ENCODE measurements at places on chromosomes 12 and 14. TPM values are rescaled to one million over a fixed set of nuclear protein-coding genes. Genes with fewer than 3 reads are reported as not detected.

The TAS2R31 gene
- 1.5 TPM for total RNA-seq

The TAS2R9 gene
- not detected for total RNA-seq

DNA sequence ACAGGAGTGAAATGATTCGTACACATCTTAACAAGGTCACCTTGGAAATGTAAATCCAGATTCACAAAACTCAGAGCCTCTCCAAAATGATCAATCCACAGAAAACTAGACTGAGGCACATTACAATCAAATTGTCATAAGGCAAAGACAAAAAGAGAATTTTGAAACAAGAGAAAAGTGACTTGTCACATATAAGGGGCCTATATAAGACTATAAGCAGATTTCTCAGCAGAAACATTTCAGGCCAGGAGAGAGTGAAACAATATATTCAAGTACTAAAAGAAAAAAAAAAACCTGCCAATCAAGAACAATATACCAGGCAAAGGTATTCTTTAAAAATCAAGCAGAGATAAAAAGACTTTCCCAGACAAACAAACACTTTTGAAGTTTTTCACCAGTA lies 429.1 kb downstream of the BCAT1 start:
- H3K36me3 ChIP-seq = no peaks in the 10 kb centered on the region
- H3K4me3 ChIP-seq = no peak overlapping the region
- H3K4me1 ChIP-seq = no peaks in the 10 kb centered on the region
- no peak for DNase-seq

DNA sequence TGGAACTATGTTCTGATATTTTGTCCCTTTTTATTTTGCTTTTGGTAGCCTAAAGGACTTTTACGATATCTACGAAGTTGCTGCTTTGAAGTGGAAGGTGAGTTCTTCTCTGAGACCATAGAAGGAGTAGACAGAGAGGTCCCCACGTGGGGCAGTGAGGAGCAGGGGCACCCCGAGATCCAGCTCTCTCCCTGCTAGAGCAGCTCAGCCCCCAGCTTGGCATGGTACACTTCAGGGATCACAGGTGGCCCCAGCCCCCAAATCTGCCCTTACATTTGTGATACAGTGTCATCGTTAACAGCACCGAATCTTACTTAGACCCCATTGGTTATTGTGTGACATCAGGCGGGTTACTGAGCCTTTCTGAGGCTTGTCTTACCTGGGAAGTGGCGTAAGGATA lies 56.8 kb downstream of the SLC8B1 start:
- no peak overlapping the region for H3K4me3 ChIP-seq
- no peak overlapping the region for H3K27ac ChIP-seq
- no peaks in the 10 kb centered on the region for H3K27me3 ChIP-seq
- peaks cover 10% of the 10 kb centered on the region for H3K36me3 ChIP-seq
- H3K4me1 ChIP-seq = peaks cover 4% of the 10 kb centered on the region
- DNase-seq = no peak

DNA sequence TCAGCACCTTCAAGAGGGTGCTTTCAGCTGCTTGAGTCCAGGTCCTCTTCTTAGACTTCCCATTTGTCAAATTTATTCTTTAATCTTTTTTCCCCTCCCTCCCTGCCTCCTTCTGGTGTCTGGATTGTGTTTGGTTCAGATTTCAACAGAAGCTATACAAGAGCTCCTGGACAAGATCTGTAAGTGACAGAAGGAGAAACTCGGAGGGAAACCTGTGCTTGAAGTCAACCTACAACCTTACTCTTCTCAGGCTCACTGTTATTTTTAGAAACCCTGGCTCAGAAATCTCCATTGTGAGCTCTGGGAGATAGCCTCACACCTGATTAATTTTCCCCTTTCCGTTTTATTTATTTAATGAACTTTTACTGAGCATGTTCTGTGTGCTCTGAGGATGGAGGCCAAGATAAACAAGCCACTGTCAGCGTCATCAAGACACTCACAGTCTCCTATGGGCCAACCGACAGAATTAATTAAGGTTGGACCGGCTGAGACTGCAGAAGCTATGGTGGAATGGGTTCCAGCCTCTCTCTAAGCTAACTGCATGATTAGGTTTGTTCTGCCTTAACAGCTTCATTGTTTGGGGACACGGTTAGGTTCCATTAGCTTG lies 13.5 kb downstream of the PDE1B start:
- peaks cover 22% of the 10 kb centered on the region for H3K4me1 ChIP-seq
- no peak overlapping the region for H3K27ac ChIP-seq
- no peak for DNase-seq

DNA sequence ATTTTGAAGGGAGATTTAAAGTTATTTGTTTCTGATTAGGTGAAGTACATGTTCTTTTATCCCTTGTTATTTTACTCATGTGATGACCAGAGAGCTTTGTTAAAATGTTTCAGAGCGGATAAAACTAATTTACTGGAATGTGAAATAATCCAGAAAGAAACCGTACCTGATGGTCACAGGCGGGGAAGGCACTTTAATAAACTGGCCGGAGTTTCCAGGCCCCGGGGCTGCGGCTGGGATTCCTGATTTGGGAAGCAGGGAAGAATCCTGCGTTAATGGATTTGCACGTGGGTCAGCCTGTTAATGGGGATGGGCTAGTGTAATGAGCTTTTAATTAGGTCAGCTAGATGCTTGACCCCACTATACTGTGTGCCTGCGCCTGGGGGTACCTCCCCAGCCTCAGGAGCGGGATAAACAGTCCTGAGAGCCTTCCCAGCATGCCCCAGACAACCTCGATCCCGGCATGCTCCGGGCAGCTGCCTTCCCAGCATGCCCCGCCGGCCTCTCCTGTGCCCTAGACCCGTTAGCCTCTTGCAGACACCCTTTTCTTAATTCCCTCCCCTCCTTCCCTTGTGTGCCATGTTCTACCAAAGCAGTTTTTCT lies 208.6 kb upstream of the CDKN3 start:
- H3K27ac ChIP-seq = no peak overlapping the region
- no peak for DNase-seq
- H3K27me3 ChIP-seq = peaks cover 1% of the 10 kb centered on the region
- H3K36me3 ChIP-seq = no peaks in the 10 kb centered on the region
- peaks cover 4% of the 10 kb centered on the region for H3K4me1 ChIP-seq

DNA sequence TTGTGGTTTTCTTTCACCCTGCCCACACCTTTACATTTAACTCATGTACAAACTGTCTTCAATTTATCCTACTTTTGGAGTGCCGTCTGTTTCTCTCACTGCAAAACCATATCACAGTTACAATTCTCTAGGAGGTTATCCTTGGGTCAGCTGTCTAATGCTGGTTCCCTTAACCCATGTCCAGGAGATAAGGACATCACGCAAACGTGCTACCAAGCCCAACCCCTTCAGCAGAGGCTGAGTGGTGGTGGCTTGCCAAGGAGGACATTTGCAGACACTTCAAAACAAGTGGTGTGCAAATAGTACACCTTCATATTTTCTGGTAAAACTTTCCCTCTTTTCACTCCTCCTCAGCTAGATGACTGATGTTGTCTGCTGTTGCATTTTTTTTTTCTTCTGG lies 167.9 kb downstream of the PAX9 start:
- no peaks in the 10 kb centered on the region for H3K4me1 ChIP-seq
- H3K36me3 ChIP-seq = no peaks in the 10 kb centered on the region
- peaks cover 1% of the 10 kb centered on the region for H3K27me3 ChIP-seq
- H3K27ac ChIP-seq = no peak overlapping the region
- H3K4me3 ChIP-seq = no peak overlapping the region

DNA sequence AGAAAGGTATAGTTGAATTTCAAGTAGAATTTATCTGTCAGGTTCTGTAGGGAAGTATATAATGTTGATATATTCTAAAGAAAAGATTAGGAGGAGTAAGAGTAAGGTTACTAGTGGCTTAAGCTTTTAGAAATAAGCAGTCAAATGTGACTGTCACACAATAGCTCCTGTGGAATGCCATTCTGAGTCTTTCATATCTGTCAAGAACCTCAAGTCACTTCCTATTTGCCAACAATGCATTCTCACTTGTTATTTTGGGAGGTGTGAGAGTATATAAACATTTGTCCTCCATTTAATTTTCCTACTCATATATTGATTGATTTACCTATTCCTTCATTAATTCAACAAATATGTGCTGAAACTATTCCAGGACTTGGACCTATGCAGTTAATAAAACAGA lies 11.7 kb downstream of the CLEC9A start:
- H3K27ac ChIP-seq = no peak overlapping the region
- no peaks in the 10 kb centered on the region for H3K4me1 ChIP-seq
- peaks cover 11% of the 10 kb centered on the region for H3K27me3 ChIP-seq
- H3K36me3 ChIP-seq = no peaks in the 10 kb centered on the region

GRCh38 chr12:46100551-46101484 lies 110.4 kb upstream of the SCAF11 start:
- H3K4me3 ChIP-seq = no peak overlapping the region
- H3K36me3 ChIP-seq = no peaks in the 10 kb centered on the region
- peaks cover 6% of the 10 kb centered on the region for H3K27me3 ChIP-seq
- no peak for DNase-seq

- no peak overlapping the region for H3K4me3 ChIP-seq
- H3K4me1 ChIP-seq = peaks cover 25% of the 10 kb centered on the region
- H3K27me3 ChIP-seq = no peaks in the 10 kb centered on the region
- peaks cover under 1% of the 10 kb centered on the region for H3K36me3 ChIP-seq
- H3K27ac ChIP-seq = no peak overlapping the region
- no peak for DNase-seq
Observed at GRCh38 chr12:122076743-122077495, 1.6 kb upstream of the MLXIP start.

DNA sequence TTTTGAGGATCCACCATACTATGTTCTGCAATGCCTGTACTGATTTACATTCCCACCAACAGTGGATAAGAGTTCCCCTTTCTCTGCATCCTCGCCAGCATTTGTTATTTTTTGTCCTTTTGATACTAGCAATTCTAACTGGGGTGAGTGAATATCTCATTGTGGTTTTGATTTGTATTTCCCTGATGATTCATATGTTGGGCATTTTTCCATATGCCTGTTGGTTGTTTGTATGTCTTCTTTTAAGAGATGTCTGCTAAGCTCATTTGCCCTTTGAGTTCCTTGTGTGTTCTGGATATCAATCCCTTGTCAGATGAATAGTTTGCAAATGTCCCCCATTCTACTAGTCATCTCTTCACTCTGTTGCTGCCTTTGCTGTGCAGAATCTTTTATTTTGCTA lies 49.0 kb upstream of the MSRB3 start:
- H3K4me1 ChIP-seq = peaks cover 22% of the 10 kb centered on the region
- H3K4me3 ChIP-seq = no peak overlapping the region
- no peak for DNase-seq
- no peak overlapping the region for H3K27ac ChIP-seq
- H3K27me3 ChIP-seq = no peaks in the 10 kb centered on the region

DNA sequence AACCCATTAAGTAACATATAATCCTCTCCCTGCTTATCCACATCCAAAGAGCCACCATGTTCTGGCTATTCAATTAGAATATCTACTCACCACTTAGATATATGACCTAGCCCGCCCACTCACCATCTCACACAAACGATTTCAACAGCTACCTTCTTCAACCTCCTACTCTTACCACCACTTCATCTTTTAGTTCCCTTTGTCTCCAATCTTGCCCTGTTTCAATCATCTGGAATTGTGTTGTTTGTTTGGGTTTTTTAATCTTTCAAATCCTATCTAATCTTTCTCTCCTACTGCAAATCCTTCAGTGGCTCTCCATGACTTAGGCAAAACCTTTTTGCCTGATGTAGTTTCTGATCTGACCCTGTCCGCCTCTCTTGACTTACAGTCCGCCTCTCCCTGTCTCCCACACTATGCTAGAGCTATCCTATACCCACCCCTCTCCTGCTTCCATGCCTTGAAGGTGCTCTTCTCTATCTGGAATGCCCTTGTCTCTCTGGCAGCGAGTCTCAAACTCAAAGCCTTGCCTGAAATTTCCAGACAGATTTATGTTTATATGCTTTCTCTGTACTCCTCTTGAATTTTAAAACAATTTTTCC lies 161.0 kb upstream of the CRY1 start:
- DNase-seq = no peak
- H3K27ac ChIP-seq = no peak overlapping the region
- H3K27me3 ChIP-seq = peaks cover 2% of the 10 kb centered on the region
- H3K4me3 ChIP-seq = no peak overlapping the region

DNA sequence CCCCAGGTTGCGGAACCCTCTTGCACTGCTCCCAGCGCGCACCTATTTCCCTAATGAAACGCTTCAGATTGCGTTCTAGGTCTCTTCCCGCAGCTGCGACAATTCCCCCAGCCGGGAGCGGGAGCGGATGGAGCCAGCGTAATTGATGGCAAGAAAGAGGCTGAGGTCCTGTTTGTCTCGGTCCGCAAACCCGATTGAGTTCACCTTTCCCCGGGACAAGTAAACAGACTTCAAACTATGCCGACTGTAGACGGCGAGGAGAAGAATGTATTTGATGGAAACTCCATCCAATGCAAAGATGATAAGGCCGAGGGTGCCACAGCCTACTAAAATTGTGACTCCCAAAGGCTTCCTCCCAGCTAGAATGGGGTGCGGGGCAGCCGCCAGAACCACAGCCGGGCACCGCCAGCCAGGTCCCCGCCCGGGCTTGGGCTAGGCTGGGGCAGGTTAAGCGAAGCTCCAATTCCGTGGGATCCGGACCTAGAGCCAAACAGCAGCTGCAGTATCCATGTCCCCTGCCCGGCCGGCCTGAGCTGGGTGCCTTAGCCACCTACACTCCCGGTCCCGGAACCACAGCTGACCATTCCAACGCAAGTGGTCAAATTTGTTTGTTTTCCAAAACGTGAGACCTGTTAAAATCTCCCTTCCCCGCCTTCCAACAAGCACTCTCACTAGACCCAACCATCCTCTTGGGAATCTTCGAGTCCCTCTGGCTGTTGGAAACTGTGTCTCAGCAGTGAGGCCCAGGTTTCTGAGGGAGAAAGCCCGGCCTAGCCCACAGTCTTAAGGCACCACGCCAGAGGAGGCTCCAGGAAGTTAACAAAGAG lies 5.5 kb downstream of the NKX2-1 start:
- no peak overlapping the region for H3K27ac ChIP-seq
- peaks cover 1% of the 10 kb centered on the region for H3K4me1 ChIP-seq
- H3K27me3 ChIP-seq = peaks cover 74% of the 10 kb centered on the region
- H3K4me3 ChIP-seq = no peak overlapping the region
- no peak for DNase-seq

DNA sequence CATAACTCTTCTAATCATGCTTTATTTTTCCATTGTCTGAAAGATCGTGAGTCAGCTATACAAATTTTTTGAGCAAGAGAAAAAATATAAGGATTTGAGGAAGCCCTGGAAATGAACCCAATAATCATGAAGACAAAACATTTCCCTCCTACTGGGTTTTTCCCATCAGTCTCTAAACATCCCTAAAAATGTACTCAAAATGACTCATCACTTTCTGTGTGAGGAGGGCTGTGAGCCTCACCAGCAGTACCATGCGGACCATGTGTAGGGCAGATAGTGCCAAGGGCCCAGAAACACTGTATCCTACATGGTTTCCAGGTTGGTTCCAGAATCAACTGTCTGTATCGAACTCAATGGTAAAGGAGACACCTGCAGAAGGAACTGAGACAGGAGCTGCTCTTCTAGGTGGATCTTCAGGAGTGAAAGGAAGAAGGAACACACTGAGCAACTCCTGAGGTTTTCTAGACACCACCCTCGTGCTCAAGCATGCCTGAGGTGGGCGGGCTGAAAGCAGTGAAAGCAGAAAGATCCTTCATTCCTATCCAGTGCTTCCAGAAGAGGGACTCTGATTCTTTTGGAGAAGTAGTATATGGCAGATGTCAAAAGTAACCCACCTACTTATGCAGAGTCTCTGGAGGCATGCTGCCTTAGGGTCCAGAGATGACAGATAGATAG lies 48.6 kb upstream of the RHOJ start:
- DNase-seq = no peak
- no peaks in the 10 kb centered on the region for H3K4me1 ChIP-seq
- H3K36me3 ChIP-seq = no peaks in the 10 kb centered on the region
- H3K4me3 ChIP-seq = no peak overlapping the region
- peaks cover 6% of the 10 kb centered on the region for H3K27me3 ChIP-seq

GRCh38 chr12:67671892-67672291 lies 23.3 kb downstream of the DYRK2 start:
- H3K36me3 ChIP-seq = peaks cover 44% of the 10 kb centered on the region
- no peak overlapping the region for H3K27ac ChIP-seq
- DNase-seq = no peak
- H3K27me3 ChIP-seq = no peaks in the 10 kb centered on the region
- H3K4me1 ChIP-seq = peaks cover 33% of the 10 kb centered on the region
- H3K4me3 ChIP-seq = no peak overlapping the region

All from activated CD8-positive, alpha-beta T cell treated with anti-CD3 and anti-CD28 coated beads for 36 hours (primary cell).